ENCODE measurements at places on chromosomes 12 and 14.

- peaks cover 48% of the 10 kb centered on the region for H3K36me3 ChIP-seq
- DNase-seq, result peak; percentile 76
- no peaks in the 10 kb centered on the region for H3K27me3 ChIP-seq
Measured at GRCh38 chr12:57782608-57783465, at the start of gene TSFM. Gene TSFM (plus strand): TSS chr12:57782787. CDS start chr12:57782802, 15 bp downstream.

DNA sequence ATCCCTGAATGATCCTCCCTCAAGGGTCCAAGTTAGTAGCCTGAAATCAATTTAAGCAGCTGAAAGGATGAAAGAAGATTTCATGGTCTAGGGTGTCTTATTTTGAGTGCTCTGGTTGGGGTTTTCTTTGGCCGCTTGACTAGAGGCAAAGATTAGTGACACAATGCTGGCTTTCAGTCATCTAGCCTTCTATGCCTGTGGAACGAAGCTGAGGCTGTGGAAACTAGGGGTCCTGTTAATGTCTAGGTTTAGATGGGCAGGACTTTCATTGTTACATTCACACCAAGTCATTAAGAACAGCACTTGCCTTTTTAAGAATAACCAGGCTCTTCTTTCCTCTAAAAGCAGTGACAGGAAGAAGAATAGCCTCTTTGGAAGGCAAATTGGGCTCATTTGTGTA, 253.8 kb upstream of the E2F7 start:
- H3K4me3 ChIP-seq, result no peak overlapping the region
- no peaks in the 10 kb centered on the region for H3K27me3 ChIP-seq
- H3K36me3 ChIP-seq, result no peaks in the 10 kb centered on the region
- no peaks in the 10 kb centered on the region for H3K4me1 ChIP-seq

- peaks cover 24% of the 10 kb centered on the region for H3K4me1 ChIP-seq
- no peak overlapping the region for H3K4me3 ChIP-seq
- no peaks in the 10 kb centered on the region for H3K27me3 ChIP-seq
Measured at GRCh38 chr12:75685617-75686225, 174.3 kb upstream of the KRR1 start.

DNA sequence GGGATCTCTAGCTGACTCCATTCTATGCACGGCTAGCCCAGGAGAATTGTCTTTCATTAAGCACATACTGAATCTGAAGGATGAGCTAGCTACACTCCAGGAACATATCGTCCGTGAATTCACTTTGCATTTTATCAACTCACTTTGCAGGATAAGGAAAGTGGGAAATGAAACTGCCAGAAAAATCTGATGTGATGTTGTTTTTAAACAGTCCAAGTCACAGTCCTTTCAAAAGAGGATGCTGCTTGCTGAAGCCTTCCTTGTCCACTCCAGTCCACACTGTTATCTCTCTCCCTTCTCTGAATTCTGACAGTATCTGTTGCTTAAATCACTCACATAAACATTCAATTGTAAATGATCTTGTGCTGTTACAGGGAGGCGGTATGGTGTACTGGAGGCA, 12.7 kb upstream of the TMCC3 start:
- no peaks in the 10 kb centered on the region for H3K4me1 ChIP-seq
- H3K27me3 ChIP-seq, result peaks cover 16% of the 10 kb centered on the region
- H3K36me3 ChIP-seq, result no peaks in the 10 kb centered on the region
- DNase-seq, result no peak
- no peak overlapping the region for H3K4me3 ChIP-seq
- no peak overlapping the region for H3K27ac ChIP-seq

DNA sequence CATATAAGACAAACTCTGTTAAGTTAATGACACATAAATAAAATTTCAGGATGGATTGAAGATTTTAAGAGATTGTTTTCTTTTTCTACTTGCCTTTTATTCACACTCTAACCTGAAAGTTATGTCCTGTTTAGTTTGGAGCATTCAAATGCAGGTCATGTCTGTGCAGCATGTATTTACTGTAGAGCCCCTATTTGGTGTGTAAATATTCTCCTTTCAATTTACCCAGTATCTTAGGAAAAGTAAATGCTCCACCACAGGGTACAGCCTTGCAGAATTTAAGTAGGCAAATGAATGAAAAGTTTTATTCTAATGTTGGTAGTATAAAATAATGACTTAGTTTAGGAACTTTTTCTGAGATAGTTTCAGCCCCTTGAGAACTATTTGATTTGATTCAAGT, 6.2 kb upstream of the DCN start:
- H3K4me1 ChIP-seq, result no peaks in the 10 kb centered on the region
- no peak overlapping the region for H3K4me3 ChIP-seq
- no peaks in the 10 kb centered on the region for H3K36me3 ChIP-seq
- no peak for DNase-seq
- no peaks in the 10 kb centered on the region for H3K27me3 ChIP-seq
- H3K27ac ChIP-seq, result no peak overlapping the region

DNA sequence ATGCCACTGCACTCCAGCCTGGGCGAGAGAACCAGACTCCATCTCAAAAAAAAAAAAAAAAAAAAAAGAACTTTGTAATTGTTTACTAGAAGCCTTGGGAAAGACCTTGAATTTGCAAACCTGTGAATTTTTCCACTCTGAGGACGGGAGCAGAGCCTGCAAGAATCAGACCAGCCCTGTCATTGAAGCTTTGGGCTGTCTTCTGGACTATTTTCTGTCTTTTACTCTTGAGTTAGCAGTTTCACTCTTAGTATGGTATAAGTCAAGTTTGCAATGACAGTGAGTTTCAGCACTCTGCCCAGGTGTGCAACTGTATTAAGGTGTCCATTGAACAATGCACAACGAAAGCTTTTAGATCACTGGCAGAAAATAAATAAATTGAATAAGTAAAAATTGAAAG, 81.4 kb upstream of the KRAS start:
- H3K36me3 ChIP-seq, result no peaks in the 10 kb centered on the region
- no peak overlapping the region for H3K4me3 ChIP-seq
- H3K27me3 ChIP-seq, result no peaks in the 10 kb centered on the region
- no peak for DNase-seq

GRCh38 chr12:120914794-120915193, 10.6 kb upstream of the SPPL3 start:
- no peaks in the 10 kb centered on the region for H3K27me3 ChIP-seq
- no peak overlapping the region for H3K27ac ChIP-seq
- no peaks in the 10 kb centered on the region for H3K4me1 ChIP-seq
- no peaks in the 10 kb centered on the region for H3K36me3 ChIP-seq

GRCh38 chr12:4892418-4892817, 17.3 kb upstream of the KCNA1 start:
- H3K27me3 ChIP-seq, result peaks cover 4% of the 10 kb centered on the region
- no peak overlapping the region for H3K4me3 ChIP-seq
- no peak overlapping the region for H3K27ac ChIP-seq
- DNase-seq, result no peak
- H3K36me3 ChIP-seq, result no peaks in the 10 kb centered on the region
- no peaks in the 10 kb centered on the region for H3K4me1 ChIP-seq

DNA sequence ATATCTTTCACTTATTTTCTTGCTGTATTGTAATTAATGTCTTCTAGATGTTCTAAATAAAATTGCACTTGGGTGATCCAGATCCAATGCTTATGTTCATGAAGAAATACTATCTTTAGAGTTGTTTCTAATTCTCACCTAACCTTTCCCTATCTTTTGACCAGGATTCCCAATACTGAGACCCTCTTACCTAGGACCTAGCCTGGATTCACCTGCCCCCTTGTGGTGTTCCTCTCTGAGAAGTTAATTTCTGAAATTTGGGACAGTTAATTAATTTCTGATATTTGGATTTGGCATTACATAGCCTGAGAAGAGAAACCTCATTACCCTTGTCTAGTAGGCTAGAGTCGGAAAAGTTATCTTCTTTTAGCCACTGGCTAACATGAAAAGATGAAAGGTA, 29.5 kb downstream of the FOXA1 start:
- DNase-seq, result no peak
- no peaks in the 10 kb centered on the region for H3K36me3 ChIP-seq
- no peaks in the 10 kb centered on the region for H3K27me3 ChIP-seq
- H3K4me3 ChIP-seq, result no peak overlapping the region
- H3K27ac ChIP-seq, result no peak overlapping the region

GRCh38 chr14:24293525-24293924, 6.1 kb downstream of the DHRS1 start:
- H3K27me3 ChIP-seq, result no peaks in the 10 kb centered on the region
- peaks cover 2% of the 10 kb centered on the region for H3K4me1 ChIP-seq
- H3K36me3 ChIP-seq, result peaks cover 40% of the 10 kb centered on the region
- no peak overlapping the region for H3K27ac ChIP-seq

GRCh38 chr12:22413592-22413991, 79.1 kb upstream of the ST8SIA1 start:
- no peaks in the 10 kb centered on the region for H3K4me1 ChIP-seq
- no peak overlapping the region for H3K4me3 ChIP-seq
- no peak overlapping the region for H3K27ac ChIP-seq
- 0 out of 2 replicates have a peak, but pooled peaks cover 7% of the 10 kb centered on the region for H3K27me3 ChIP-seq
- no peaks in the 10 kb centered on the region for H3K36me3 ChIP-seq
- no peak for DNase-seq

- peaks cover 5% of the 10 kb centered on the region for H3K27me3 ChIP-seq
- H3K36me3 ChIP-seq, result no peaks in the 10 kb centered on the region
- H3K27ac ChIP-seq, result no peak overlapping the region
- H3K4me1 ChIP-seq, result no peaks in the 10 kb centered on the region
- H3K4me3 ChIP-seq, result no peak overlapping the region
Measured at GRCh38 chr14:99118946-99119345, 153.1 kb downstream of the BCL11B start.

DNA sequence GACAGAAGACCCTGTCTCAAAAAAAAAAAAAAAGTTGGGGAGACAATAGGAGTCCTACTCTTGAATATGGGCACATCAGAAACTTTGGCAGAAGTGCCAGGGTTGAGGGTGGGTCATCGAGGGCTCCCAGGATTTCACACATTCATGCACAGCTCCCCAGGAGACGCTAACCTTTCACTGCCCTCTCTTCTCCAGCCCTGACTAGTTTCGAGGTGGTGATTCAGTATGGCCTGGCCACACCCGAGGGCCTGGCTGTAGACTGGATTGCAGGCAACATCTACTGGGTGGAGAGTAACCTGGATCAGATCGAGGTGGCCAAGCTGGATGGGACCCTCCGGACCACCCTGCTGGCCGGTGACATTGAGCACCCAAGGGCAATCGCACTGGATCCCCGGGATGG, 29.4 kb upstream of the LRP1-AS start:
- no peaks in the 10 kb centered on the region for H3K36me3 ChIP-seq
- no peak overlapping the region for H3K4me3 ChIP-seq
- H3K27me3 ChIP-seq, result peaks cover 18% of the 10 kb centered on the region
- H3K27ac ChIP-seq, result no peak overlapping the region

DNA sequence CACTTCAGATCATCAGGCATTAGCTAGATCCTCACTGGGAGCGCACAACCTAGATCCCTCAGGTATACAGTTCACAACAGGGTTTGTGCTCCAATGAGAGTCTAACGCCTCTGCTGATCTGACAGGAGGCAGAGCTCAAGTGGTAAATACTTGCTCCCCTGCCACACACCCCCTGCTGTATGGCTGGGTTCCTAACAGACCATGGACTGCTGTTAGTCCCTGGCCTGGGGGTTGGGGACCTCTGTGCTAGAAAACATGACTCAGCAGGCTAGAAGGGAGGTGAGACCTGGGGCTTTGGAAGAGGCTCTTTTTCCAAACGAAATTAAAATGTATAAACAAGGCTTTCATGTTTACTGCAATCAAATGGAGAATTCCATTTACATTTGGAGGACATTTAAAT, 691.1 kb downstream of the FLRT2 start:
- H3K36me3 ChIP-seq, result no peaks in the 10 kb centered on the region
- H3K27ac ChIP-seq, result no peak overlapping the region
- no peaks in the 10 kb centered on the region for H3K4me1 ChIP-seq
- no peak for DNase-seq
- H3K27me3 ChIP-seq, result no peaks in the 10 kb centered on the region

DNA sequence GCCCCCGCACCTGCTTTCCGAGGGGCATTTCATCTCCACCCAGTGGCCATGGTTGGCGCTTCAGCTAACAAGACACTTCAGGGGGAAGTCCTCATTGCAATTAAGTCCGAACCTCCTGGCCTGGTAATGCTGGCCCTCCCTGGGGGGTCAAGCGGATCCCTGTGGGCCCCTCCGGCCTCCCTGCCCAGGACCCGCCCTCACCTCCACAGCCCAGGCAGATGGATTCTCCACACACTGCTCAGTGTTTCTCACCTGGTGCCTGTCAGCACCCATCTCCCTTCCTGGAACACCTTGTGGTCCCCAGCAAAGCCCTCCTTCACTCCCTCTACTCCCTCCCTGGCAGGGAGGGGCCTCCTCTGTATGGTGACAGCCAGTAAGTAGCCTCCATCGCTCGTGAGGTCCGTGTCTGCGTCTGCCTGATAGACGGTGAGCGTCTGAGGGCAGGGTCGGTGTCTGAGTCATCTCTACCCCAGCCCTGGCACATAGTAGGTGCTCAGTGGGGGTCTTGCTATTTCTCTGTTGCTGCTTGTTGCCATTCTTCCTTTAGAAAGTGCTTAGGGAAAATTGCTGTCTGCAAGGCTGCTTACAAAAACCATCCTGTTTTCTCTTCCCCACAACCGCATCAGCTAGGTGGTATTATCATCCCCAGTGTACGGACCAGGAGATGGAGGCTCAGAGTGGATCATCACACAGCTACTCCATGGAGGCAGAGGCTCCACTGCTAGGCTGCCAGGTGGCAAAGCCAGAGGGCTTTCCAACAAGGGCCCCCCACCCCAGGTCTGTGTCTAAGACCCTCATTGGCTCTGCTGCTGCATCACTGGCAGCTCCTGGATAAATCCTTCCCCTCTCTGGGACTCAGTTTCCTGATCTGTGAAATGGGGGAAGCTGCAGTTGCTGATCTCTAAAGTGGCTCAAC, 39.7 kb upstream of the EML1 start:
- H3K36me3 ChIP-seq, result no peaks in the 10 kb centered on the region
- H3K27ac ChIP-seq, result no peak overlapping the region
- H3K27me3 ChIP-seq, result peaks cover 6% of the 10 kb centered on the region

GRCh38 chr12:119069147-119069642, 87.9 kb downstream of the SRRM4 start:
- H3K36me3 ChIP-seq, result no peaks in the 10 kb centered on the region
- no peak for DNase-seq
- no peaks in the 10 kb centered on the region for H3K27me3 ChIP-seq
- H3K27ac ChIP-seq, result no peak overlapping the region

- H3K27ac ChIP-seq, result no peak overlapping the region
- H3K27me3 ChIP-seq, result peaks cover under 1% of the 10 kb centered on the region
- no peaks in the 10 kb centered on the region for H3K4me1 ChIP-seq
- peak; percentile 1 for DNase-seq
- H3K36me3 ChIP-seq, result no peaks in the 10 kb centered on the region
- H3K4me3 ChIP-seq, result no peak overlapping the region
Measured at GRCh38 chr12:34406228-34406995, 384.1 kb downstream of the ALG10 start.

- no peak overlapping the region for H3K4me3 ChIP-seq
- no peaks in the 10 kb centered on the region for H3K27me3 ChIP-seq
- H3K4me1 ChIP-seq, result no peaks in the 10 kb centered on the region
Measured at GRCh38 chr14:104370256-104370870, 209.2 kb upstream of the C14orf180 start.

All from K562 (cell line).